ENCODE measurements at places on chromosomes 16 and 17. TPM values are rescaled to one million over a fixed set of nuclear protein-coding genes. Genes with fewer than 3 reads are reported as not detected.

GRCh38 chr16:10338426-10338825, 47.4 kb upstream of the ATF7IP2 start:
- no peak for DNase-seq

DNA sequence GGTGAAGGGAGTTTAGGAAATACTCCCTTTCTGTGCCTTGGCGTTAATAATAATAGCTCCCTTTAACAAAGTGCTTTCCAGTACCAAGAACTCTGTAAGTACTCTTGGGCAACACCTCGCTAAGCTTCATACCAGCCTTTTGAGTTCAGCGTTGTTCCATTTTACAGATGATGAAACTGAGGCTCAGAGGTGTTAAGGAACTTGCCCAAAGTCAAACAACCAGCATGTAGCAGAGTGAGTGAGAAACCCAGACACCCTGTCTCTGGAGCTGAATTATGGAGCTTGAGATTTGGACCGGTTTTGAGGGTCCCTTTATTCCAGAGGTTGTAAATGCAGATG, 607 bp downstream of the KATNIP start:
- no peak for DNase-seq

- DNase-seq: no peak
These were observed 124.5 kb downstream of the PRKCB start for GRCh38 chr16:23960081-23960885.

DNA sequence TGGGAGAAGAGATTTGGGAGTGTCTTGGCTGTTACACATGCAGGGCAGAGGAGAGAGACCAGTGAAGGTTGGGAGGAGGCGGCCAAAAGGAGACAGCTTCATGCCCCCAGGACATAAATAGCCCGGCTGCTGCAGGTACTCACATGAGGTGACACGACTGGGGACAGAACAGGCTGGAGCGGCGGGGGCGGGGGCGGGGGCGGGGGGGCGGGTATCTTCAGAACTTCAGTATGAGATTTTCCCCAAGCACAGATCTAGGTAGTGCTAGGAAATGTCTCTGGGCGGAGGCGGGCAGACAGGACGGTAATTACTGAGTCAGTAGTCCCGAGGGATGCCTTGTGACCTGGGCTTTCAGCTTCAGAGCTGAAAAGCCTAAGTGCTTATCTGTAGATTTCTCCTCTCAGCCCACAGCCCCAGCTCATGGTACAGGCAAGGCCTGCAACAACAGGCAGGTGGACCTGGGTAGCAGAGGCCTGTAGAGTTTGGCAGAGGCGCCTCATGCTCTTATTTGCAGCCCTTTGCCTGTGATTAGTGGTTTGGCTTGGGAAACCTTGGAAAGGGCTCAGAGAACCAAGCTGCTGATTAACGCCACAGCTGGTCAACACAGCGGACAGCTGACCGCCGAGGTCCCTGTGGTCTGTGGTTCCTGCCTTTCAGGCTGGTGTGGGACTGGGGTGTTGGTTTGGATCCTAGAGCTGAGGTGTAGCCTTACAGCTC, 24.5 kb downstream of the UNK start:
- DNase-seq: peak; percentile 72

The SOST gene
- 2.0 TPM for total RNA-seq

The PDILT gene
- not detected for total RNA-seq

The CDT1 gene
- total RNA-seq: 0.57 TPM

The NOG gene
- total RNA-seq: 0.14 TPM

The CRHR1 gene
- total RNA-seq: not detected

All from right cardiac atrium (tissue), 5 donors.